ENCODE measurements at places on chromosomes 6 and 20. TPM values are rescaled to one million over a fixed set of nuclear protein-coding genes. Genes with fewer than 3 reads are reported as not detected.
A peak's percentile ranks its signal among the peaks of the same experiment; 100 is the strongest.

DNA sequence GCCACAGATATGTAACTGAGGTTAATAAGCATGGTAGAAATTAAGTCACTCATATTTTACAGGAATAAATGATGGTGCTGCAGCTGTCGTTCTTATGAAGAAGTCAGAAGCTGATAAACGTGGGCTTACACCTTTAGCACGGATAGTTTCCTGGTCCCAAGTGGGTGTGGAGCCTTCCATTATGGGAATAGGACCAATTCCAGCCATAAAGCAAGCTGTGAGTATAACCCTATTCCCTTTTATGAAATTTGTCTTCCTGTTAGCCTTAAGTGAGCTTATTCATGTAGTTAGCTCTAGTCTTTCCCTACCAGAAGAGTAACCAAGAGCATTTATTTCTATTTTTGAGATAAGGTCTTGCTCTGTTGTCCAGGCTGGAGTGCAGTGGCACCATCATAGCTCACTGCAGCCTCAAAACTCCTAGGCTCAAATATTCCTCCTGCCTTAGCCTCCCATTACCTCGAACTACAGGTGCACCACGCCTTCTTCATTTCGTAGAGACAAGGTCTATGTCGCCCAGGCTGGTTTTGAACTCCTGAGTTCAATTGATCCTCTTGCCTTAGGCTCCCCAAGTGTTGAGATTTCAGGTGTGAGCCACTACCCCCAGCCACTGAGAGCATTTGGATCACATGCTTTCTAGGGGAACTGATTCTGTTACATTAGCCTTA is 12.0 kb downstream of the TCP1 start:
- DNase-seq, result no peak

DNA sequence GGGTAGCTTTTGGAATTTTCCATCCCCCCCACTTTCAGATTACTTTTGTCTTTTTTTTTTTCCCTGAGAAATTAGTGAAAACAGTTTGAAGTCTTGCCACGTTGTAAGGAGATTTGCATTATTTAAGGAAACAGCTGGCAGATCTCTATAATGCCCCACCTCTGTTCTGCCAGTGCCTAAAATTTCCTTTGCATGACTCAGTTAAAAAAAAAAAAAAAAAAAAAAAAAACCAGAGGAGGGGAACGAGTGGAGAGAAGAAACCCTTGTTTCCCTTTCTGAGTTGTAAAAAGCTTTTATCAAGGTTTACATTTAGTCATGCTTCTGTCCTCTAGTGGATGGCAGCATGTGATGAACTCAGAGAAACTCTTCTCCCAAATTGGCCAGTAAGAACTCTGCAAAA is 33.5 kb downstream of the CARMIL1 start:
- no peak for DNase-seq

GRCh38 chr6:47716207-47716606 is 17.8 kb downstream of the ADGRF4 start:
- no peak for DNase-seq

GRCh38 chr6:20954315-20954714 is 420.1 kb downstream of the CDKAL1 start:
- DNase-seq, result no peak

DNA sequence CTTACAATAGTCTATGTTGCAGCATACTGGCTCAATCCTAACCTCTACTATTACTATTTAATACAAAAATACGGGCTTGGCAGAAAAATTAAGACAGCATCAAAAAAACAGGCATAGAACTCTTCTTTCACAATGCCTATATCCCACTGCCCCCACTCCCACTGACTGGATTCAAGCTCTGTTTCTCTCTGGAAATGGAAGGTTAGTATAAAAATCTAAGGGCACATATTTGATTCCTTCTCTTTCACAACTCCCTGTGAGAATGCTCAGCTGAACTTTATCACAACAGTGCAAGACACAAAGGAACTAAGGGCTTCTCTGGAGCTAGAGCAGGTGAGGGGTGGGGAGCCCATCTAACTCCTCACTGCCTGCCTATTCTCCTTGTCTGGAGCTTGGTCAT is 258.4 kb upstream of the FAM83B start:
- no peak for DNase-seq

DNA sequence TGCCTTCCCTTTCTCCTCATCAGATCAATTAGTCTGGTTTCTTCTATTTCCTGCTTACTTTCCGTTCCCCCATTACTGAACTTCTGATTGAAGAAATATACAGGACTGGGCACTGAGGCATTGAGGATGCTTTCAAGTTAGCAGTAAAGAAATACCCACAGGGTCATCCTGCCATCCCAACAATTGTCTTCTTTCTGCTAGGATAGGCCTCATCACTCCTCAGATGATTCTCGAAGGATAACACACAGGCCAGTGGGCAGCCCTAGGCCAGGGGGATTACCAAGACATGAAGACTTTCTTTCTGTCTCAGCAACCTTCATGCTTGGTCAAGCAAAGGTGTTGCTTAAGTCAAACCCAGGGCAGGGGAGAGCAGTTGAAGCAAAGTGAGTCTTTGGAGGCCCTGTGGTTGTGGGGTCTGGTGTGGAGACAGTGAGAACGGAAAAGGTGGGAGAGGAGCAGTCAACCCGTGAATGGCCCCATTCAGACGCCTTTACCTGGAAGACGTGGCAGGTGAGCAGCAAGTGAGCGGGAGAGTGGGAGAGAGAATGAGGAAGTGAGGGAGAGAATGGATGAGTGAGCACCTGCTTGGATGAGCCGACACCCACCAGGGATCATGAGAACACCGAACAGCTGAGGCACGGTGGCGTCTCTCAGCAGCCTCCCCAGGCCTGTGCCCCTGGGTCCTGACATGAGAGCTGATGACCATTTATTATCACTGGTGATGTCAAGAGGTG is 462.9 kb downstream of the PREX1 start:
- DNase-seq, result no peak

- no peak for DNase-seq
These were observed 69.3 kb downstream of the EYA2 start for GRCh38 chr20:46963758-46964617.

DNA sequence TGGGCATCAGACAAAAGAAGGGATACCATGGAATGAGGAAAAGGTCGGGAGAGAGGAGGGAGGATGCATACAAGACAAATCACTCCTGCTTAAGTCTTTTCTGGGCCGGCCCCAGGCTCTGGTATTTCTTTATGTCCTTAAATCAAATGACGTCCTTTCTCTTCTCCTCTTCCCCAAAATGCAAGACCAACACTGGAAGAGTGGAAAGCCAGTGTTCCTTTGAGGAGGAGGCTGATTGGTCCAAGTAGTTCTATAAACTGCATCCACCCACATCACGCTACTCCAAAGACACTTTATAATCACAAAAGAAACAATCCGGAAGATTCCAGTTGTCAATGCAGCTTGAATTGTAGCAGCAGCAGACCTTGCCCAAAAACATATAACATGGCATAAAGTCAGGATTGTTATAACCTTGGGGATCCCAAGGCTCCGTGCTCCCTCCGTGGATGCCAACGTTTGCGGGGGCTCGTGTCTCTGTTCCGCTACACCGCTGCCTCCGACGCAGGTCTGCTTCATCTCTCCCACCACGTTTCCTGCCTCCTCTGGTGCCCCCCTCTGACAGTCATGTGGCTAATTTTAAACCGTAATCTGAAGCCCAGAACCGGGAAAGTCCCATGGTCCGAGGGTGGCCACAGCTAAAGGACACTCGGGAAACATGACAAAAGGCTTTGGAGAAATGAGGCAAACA is 47.1 kb downstream of the MCUR1 start:
- peak; percentile 45 for DNase-seq

DNA sequence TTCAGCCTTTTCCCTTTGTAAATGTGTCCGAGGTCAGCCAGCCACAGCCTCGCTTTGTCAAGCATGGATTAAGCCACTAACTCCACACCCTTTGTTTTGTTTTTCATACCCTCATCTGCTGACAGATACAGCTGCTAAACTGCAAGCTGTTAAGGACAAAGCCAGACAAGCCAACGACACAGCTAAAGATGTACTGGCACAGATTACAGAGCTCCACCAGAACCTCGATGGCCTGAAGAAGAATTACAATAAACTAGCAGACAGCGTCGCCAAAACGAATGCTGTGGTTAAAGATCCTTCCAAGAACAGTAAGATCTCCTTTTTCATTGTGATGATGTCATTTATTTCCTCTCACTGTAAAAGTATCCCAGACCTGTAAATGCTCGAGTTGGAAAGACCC is 269.3 kb downstream of the ARHGAP18 start:
- no peak for DNase-seq

DNA sequence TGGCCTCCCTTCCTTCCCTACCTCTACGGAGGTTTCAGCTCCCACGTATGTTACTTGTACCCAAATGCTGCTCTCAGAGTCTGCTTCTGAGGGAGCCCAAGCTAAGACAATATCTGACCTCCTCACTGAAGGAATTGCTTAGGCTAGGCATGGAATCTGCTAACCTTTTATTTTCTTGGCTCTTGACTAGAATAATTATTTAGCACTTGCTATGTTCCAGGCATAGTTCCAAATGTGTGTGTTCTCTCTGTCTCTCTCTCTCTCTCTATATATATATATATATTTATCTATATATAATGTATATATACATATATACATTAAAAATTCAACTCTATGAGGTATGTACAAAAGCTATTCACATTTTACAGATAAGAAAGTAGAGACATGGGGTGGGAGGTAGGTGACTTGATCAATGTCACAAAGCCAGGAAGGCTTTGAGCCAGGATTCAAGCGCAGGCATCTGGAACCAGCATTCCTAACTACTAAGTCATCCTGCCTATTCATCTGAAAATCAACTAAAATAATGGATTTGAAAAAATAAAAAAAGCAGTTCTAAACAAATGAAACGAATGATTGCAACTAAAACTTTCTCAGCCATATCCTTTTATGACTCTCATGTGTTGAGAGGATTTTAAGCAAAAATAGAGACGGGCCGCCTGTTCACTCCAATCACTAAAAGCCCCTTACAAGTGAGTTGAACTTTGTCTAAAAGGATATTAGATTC is 189.7 kb upstream of the JAG1 start:
- DNase-seq, result no peak

- no peak for DNase-seq
These were observed 20.2 kb downstream of the SNHG17 start for GRCh38 chr20:38414769-38415450.

GRCh38 chr6:11586536-11586935 is 49.0 kb downstream of the TMEM170B start:
- no peak for DNase-seq

DNA sequence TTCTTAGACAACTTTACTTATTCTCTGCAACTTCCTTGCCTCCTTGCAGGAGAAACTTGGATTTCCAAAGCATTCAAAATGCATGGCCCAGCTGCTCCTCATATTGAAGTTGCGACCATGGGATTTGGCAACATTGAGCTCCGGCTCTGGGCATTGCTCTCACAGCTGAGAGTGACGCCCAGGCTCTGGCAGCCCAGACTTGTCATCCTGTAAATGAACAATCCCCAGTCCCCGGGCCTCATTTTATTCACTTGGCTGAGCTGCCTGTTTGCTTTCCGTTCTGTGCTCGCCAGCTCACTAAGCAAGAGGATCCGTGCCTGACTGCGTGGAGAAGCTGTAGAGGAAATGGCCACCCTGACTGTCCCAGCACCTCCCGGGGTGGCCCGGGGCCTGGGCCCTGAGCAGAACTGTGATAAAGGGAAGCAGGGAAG is 119.5 kb upstream of the CD93 start:
- peak; percentile 66 for DNase-seq

DNA sequence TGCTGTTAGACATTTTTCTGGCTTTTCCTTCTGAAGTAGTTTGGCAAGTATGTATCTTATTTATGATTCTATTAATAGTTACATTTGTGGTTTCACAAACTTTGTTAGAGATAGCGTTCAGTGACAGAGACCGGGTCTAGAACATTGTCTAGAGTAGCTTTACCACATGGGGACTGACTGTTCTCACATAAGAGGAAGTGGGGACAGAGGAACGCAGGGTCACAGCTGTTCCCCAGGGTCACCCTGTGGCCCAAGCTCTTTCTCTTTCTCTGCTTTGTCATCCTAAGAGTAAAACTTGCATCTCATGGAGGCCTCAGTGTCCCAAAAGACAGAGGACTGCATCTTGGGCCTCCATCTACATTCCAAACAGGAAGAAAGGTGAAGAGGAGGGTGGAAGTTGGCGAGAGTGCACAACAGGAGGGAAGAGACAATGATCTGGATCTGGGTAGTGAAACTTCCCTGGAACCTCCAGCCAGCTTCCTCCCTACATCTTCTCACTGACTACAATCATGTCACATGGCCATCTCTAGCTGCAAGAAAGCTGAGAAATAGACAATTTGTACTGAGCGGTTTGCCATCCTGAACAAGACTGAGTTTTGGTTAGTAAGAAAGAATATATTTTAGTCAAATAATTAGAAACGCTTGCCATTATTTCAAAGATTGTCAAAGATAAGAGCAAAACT is 645.8 kb upstream of the ARID1B start:
- DNase-seq, result no peak

DNA sequence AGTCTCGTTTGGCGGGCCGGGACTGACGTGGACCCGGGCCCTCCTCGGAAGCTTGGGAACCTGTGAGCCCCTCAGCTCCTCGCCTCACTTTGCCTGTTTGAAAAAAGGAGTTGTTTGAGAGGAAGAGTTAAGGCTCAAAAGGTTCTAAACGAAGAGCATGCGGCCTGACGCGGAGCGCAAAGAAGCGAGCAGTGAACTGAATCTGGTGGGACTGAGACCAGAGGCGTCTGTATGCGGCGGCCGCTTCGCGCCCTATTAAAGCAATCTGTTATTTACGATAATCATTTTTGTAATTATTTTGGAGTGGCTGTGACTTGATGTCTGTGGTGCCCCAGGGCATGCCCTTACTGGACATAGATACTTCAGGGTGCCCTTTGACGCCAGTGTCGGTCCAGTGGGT is 3.3 kb upstream of the TFAP2C start:
- no peak for DNase-seq

- DNase-seq, result no peak
These were observed 156.7 kb upstream of the TENT5A start for GRCh38 chr6:81909162-81909561.

- DNase-seq, result no peak
These were observed 160.0 kb upstream of the RALGAPA2 start for GRCh38 chr20:20872428-20872827.

GRCh38 chr6:93416571-93417420 is 2.6 kb downstream of the EPHA7 start:
- DNase-seq, result peak; percentile 48

- DNase-seq, result no peak
These were observed 30.3 kb downstream of the LRFN2 start for GRCh38 chr6:40556881-40557280.

DNA sequence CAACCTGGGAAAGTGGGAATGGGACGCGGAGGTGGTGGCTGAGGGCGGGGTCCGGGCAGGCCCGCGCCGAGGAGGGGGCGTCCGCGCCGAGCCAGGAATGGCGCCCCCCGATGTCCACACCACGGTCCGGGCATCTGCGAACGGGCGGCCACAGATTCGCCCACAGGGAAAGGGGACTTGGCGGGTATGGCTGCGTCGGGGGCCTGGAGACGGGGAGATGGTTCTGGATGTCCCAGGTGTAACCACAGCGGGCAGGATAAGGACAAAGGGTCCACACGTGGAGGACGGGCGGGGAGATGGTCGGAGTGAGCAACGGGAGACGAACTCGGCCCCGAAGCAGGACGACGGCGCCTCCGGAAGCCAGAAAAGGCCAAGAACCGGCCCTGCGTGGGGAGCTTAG is 124.6 kb downstream of the WDR27 start:
- DNase-seq, result no peak

- DNase-seq, result no peak
These were observed 36.9 kb downstream of the APCDD1L start for GRCh38 chr20:58478141-58478805.

The SLC52A3 gene
- 7.5 TPM for total RNA-seq

The TRIM31 gene
- total RNA-seq, result 3.1 TPM

The EYA2 gene
- 2.1 TPM for total RNA-seq

The RBBP8NL gene
- 6.2 TPM for total RNA-seq

The MDFI gene
- 7.3 TPM for total RNA-seq

The MYCT1 gene
- total RNA-seq, result 6.8 TPM

The CAGE1 gene
- total RNA-seq, result not detected

The MAS1 gene
- not detected for total RNA-seq

The BPI gene
- total RNA-seq, result 0.72 TPM
